ENCODE measurements at places on chromosomes 4 and X.

- DNase-seq = no peak
These were observed 2.4 kb upstream of the ARHGEF6 start for GRCh38 chrX:136783159-136783558.

DNA sequence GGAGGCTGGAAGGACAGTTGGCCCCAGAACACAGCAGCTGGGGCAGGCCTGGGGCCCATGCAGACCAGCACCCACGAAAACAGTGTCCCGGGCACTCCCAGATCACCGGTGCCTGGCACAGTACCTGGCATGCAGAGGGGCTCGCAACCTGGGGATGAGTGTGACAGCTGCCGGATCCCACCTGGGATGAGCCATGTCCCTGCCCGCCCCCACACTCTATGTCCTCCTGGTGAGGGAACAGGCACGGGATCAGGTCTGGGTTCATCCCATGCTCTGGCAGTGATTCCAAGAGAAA, 22.8 kb upstream of the PPP2R2C start:
- DNase-seq = no peak

DNA sequence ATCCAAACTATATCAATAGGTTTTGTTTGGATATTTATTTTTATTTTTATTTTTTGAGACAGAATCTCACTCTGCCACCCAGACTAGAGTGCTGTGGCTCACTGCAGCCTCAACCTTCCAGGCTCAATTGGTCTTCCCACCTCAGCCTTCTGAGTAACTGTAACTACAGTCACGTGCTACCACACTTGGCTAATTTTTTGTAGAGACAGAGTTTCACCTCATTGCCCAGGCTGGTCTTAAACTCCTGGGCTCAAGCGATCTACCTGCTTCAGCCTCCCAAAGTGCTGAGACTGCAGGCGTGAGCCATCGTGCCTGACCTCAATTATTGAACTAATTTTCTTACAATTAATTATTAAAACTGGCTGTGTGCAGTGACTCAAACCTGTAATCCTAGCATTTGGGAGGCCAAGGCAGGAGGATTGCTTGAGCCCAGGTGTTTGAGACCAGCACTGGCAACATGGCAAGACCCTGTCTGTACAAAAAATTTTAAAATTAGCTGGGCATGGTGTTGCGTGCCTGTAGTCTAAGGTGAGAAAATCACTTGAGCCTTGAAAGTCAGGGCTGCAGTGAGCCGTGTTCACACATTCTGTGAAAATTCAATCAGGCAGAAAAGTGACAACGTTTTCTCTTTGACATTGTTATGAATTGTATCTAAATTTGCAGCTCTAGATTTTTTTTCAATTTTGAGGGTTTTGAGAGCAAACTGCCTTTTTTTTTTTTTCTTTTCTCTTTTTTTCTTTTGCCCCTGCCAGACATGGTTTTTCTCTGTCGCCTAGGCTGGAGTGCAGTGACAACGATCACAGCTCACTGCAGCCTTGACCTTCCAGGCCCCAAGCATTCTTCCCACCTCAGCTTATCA, 66.0 kb downstream of the UBE2K start:
- DNase-seq = no peak

GRCh38 chr4:100539706-100540105, 21.9 kb upstream of the EMCN start:
- DNase-seq = no peak

- DNase-seq = no peak
These were observed 14.2 kb upstream of the C1QTNF7 start for GRCh38 chr4:15413623-15414019.

DNA sequence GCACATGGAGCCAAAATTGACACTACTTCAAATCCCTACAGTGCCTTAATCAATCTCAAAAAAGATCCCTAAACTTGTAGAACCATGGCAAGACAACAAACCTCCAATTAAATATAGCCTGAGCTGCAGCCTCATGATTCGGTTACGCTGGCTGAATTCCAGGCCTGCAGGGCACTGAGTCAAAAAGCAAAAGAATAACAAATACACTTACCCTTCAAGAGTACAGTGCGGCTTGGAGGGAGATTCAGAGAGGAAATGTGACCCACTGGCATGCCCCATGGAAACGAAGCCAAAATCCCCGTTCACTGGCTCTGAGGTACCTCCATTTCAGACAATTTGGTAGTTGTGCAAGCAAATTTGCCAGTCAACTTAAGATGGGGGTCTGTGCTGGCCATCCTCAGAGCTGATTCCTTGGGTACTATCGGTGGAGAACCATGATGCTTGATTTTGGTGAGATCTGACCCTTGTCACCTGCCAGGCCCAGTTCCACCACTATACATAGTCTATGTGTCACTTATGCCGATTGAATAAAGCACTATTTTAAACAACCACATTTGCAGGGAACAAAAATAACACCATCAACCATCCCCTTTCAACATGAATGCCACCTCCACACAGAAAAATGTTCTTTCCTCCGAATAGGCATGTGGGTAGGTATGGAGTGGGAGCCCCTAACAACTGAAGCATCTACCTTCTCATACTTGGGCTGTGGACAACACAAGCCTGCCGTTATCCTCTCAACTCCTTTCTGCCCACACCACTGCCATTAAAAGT, 2.1 kb downstream of the C4orf54 start:
- DNase-seq = no peak

DNA sequence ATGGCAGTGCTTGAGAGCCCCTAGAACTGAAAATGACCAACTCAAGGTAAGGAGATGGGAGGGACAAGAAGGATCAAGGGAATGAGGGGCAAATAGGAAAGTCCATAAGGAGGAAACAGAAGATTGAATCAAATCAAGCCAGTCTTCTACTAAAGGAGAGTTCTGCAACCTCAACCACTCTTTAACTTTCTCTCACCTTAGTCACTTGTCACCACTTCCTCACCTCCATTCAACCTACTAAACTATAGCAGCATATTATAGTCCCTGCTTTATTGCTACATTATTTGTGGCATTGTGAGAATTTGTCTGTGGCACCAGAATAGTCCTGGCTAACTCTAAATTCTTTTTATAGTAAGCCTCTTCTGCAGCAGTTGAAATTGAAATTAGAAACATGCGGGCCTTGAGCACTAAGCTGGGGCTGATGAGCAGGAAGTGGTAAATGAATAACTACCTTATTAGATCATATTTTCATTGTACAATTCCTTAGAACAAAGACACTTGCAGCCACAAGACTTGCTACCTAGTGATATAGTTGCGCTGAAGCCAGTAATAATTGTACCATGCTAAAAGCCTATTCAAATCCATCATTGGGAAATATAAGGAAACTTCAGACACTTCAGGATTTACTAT, 336.9 kb downstream of the ZNF674 start:
- no peak for DNase-seq

GRCh38 chrX:139751053-139751452, 43.1 kb upstream of the MCF2 start:
- DNase-seq = no peak

GRCh38 chrX:139784807-139785206, 76.8 kb upstream of the MCF2 start:
- no peak for DNase-seq

DNA sequence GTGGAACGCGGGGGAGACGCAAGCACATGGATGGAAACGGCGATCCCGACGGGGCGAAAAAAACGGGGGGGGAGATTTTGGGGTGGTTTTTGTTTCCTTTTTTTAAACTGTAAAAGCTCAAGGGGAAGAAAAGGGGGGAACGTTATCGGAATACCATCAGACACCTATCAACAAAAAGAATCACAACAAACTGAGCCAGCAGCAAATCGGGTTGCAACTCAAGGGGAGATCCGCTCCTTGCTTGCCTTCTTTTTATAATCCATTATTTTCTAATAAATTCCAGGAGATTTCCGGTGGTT, 616 bp downstream of the MAML3 start:
- no peak for DNase-seq

- DNase-seq = no peak
These were observed 57.2 kb upstream of the MAML3 start for GRCh38 chr4:140211161-140211560.

GRCh38 chrX:427812-428725, 41.4 kb upstream of the PPP2R3B start:
- no peak for DNase-seq

- DNase-seq = no peak
These were observed 119.1 kb upstream of the CPEB2 start for GRCh38 chr4:14883166-14883565.

DNA sequence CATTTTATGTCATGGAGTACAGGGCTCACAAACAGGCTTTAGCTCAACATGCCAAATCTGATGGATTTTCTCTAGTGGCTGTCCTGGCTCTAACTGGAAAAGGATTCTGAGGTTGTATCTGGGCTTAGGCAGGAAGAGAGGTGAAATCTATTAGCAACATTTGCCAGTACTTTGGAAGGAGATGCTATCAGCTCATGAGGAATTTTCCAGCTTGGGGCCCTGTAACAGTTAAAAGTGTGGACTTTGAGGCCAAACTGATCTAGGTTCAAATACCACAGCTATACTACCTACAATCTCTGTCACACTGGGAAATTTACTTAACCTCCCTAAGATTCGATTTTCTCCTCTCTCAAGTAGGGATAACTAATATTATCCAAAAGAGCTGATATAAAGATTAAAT, 119.0 kb upstream of the HCCS start:
- no peak for DNase-seq

DNA sequence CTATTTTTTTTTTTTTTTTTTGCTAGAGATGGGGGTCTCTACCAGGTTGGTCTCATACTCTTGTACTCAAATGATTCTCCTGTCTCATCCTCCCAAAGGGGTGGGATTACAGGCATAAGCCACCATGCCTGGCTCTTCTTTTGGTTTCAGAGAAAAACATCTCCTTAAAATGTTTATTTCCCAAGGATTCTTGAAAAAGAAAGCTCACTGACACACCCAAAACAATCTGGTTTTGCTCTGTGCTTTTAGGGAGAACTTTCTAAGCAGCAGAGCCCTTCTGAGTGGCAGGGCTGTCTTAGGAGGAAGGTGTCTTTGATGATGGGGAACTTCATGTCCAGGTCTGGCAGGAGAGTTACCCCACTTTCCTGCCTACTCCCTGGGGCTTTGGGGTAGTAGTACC, 1.2 kb downstream of the SOD3 start:
- DNase-seq = no peak

GRCh38 chrX:16658284-16658683, 8.3 kb downstream of the S100G start:
- no peak for DNase-seq

GRCh38 chr4:74320559-74321118, 12.4 kb downstream of the EPGN start:
- peak; percentile 6 for DNase-seq

DNA sequence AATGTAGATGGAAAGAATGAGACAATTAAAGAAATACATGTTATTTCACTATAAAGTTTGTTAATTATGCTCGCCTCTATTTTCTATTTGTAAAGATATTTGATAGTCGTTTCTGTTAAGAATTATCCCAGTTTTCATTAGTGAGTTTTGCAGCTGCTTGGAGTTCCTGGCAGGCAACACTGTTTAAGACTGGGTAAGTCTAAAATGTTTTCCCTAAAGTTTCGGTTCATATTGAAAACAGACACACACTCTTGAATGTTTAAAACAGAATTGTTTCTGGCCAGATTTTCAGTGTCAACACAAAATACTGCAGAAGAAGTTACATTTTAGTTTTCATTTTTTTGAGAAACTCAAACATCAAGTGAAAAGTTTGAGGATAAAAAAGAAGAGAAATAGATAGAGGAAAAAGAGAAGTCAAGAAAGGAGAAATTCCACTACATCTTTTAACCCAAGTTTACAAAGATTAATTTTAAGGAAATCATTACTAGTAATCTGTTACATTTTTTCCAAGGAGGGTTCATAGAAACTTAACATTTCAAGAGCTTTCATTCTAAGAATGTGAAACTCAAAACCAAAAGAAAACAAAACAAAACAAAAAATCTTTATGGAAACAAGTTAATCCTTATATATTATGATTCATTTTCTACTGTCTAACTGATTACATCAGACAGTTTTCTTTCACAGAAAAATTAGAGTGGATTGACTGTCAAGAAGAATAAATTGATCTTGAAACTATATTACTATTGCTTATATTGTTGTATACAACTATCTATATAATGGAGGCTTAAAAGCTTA, 305.5 kb downstream of the FAT4 start:
- no peak for DNase-seq

- peak; percentile 14 for DNase-seq
These were observed 12.6 kb upstream of the SLC10A4 start for GRCh38 chr4:48470570-48470969.

- DNase-seq = no peak
These were observed 35.8 kb downstream of the UNC5C start for GRCh38 chr4:95513022-95513421.

- no peak for DNase-seq
These were observed 76.7 kb upstream of the TMEM150C start for GRCh38 chr4:82638479-82638878.

- no peak for DNase-seq
These were observed 49.8 kb upstream of the SEC24B start for GRCh38 chr4:109383823-109384222.

DNA sequence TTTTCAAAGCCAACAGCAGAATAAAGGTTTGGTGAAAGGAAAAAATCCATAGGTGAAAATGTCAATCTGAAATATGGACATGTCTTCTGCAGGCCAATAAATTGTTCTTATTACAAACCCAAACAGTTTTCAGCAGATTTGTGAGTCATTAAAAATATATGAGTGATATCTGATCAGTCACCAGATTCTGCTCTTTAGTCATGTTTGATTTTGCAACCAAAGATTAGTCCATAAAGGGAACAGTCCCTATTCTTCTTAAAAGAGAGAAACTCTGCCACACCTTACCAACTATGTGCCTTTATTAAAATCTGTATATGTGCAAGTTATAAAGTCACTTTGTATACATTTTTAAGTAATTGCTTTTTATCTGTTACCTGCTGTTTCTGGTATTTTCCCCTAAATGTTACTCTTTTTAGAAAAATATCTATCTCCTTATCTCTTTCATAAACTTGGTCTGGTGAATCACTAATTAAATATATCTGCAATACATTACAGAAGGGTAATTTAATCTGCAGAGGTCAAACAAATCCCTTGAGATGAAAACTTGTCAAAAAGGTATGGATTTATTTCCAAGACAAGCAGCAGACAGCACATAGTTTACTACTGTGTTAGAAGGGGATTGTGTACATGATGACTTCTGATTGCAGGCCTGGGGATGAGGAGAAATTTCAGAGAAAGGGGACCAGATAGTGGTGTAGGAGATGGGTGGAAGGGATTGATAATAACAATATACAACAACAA, 322.9 kb upstream of the NWD2 start:
- no peak for DNase-seq

DNA sequence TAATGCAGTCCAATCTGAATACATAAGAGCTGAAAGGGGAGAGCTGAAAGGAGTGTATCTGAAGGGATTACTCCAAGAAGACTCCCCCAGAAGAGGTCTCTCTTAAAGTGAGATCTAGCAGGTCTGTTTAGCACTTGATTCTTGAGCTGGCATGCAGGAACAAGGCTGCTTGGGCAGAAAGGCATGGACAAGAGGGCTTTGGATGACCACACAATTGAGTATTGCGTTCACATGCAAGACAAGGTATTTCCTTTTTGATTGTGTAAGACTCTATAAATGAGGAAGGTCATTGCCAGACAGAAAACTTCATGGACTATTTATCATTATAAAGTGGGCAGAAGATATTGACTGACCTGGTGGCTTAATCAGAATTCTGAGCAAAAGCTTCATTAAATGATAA, 145.5 kb upstream of the AFF2 start:
- DNase-seq = no peak

GRCh38 chrX:148885203-148885602, 384.8 kb downstream of the AFF2 start:
- DNase-seq = no peak

- no peak for DNase-seq
These were observed 77.3 kb downstream of the FHDC1 start for GRCh38 chr4:153013202-153013977.

GRCh38 chr4:48792348-48793006, 12.4 kb upstream of the FRYL start:
- DNase-seq = no peak

GRCh38 chr4:136219592-136220125, 1312.6 kb downstream of the PCDH18 start:
- no peak for DNase-seq

All from nucleus accumbens (tissue), 56 donors.